ENCODE measurements at places on chromosomes 2 and 18.
A peak's percentile ranks its signal among the peaks of the same experiment; 100 is the strongest.

- peak; percentile 67 for DNase-seq
These were observed 237.6 kb downstream of the PRKCE start for GRCh38 chr2:45889053-45889452.

DNA sequence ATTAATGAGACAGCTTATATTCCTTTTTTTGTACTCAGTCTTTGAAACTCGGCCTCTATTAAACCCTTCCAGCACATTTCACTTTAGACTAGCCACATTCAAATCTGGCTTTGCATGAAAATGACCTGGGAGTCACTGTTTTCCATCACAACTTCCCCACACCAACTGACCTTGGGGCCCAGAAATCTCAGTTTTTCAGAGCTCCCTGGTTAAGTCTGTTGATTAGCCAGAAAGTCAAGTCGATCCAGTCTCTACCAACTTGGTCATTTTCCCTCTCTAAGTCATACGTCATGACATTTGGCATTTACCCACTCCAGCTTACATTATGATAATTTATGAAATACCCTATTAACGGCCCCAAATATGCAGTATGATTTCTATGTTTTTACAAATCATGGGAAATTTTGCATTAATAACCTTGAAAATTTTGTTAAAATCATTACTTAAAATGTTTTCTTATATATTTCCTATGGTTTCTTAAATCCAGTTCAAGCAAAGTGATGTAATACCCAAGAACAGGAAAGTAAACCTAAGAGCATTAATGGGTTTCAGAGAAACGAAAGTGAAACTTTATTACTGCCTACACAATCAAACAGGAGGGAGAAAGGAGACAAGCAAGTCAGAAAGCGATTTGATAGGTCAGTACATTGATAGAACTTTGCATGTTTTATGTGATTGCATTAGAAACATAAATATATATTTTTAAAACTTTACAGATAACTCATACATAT lies 77.1 kb downstream of the SPATS2L start:
- DNase-seq: no peak

DNA sequence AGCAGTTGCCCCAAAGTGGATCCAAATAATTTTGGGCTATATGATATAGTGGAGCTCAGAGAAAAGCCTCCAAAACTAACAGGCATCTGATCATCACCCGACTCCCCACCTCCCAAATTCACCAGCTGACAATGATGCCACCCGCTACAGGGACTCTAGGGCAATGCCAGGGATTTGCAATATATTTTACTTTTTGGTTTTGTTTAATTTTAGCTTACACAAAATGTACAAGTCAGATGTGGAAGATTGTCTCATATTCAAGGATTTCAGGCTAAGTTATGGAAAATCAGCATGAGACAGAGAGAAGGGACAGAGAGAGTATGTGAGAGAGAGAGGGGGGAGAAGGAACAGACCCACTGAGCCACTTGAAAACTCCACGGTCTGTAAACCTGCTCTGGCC lies 187.4 kb downstream of the TMEM247 start:
- DNase-seq: no peak

GRCh38 chr2:232137356-232138147 lies 176.0 kb downstream of the DIS3L2 start:
- no peak for DNase-seq

DNA sequence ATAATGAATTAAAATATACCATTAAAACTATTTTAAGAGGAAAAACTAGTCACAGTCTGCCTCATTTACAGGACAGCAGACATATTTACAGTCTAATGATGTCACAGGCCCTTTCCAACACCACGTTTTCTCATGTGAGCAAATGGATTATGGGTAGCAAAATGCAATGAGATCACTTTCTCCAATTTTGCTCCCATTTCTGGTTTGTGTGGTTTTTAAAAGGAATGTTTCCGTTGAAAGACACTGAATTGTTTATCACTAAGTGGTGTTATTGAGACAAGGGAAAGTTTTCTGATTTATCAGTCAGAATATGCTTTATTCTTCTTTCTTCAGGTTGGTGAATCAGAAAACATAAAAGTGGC lies 11.4 kb upstream of the NR4A2 start:
- no peak for DNase-seq

DNA sequence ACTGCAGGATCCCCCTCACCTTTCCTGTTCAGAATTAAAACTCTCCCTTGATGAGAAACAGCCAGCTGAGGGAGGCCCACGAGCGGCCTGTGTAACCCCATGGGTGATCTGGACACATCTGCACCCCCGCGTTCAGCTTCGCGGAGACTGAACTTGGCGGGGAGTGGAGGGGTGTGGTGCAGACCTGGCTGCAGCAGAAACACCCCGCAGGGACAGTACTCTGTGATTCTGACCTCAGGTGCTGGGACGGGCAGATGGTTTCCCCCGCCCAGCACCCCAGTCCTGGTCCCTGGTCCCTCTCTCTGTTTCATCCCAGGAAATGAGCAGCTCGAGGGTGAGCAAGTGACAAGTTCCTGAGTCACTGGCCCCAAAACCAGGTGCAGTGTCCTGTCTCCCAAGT lies 41.2 kb downstream of the GBX2 start:
- DNase-seq: no peak

GRCh38 chr18:34223893-34224422 lies 755 bp downstream of the NOL4 start:
- no peak for DNase-seq

DNA sequence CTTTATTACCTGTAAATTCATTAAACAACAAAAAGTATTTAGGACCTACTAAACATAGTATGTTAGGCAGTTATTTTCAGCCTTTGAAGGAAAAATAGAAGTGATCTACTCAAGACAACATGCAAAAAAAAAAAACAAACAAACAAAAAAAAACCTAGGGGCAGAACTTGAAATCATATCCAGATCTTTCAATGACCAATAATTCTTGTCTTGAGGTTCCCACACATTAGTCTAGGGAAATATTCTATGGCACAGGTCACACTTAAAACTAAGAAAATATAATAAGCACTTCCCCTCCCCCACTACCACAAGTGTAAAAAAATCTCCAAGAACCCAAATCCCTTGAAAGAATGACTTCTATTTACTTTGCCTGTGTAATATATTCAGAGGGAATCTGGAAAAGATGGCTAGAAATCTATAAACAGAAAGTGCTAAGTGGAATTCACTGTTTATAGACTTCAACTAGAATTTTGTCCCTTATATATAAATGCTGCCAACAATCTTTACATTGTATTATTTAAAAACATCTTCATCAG lies 3.5 kb downstream of the PELI1 start:
- no peak for DNase-seq

DNA sequence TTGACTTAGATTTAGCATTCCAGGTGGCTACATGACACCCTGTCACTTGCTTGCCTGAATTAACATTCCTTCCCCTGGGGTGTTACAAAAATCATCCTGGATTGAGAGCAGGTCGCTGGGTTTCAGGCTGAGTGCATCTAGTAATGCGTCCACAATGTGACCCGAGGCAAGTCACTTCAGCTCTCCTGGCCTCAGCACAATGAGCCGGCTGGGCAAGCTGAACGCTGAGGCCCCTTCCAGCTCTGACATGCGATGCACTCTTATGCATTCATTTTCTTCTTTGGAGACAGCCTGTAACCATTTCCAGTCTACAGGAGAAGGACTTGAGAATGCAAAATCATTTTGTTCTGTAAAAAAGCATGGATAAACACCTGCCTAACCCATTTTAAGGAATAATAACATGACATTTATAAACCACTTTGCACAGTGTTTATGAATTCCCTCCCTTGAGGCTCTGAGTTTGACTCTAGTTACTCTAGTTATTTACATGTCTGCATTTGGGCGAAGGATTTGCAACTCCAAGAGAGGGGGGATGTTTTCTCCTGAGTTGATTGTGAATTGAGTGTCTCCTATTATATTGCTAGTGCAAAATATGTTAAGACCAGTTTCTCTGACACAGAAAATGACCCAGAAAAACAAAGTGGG lies 63.0 kb upstream of the CPO start:
- no peak for DNase-seq

GRCh38 chr2:63698786-63699548 lies 110.2 kb downstream of the MDH1 start:
- DNase-seq: peak; percentile 61

GRCh38 chr2:235845245-235845644 lies 322.9 kb downstream of the GBX2 start:
- no peak for DNase-seq

DNA sequence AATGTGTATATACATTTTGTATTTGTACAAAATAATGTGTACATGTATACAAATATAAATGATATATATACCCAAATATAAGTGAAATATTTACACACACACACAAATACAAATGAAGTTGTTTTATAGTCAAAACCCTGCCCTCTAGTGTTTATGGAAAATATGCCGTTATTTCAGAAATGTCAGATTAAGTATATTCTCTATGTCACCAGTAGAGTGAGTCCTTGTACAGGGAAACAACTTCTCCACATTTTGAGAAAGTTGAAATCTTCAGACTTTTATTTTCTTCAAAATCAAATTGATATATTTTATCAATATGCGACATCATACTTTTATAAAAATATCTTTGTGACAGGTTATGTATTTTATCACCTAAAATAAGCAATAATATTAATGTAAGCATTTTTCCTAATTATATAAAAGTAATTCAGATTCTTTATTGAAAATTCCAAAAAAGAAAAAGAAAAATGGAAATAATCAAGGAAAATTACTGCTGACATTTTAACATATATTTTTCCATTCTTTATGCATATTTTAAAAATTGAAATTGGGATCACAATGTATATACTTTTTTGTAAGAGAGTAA lies 22.4 kb downstream of the ARL6IP6 start:
- peak; percentile 63 for DNase-seq

DNA sequence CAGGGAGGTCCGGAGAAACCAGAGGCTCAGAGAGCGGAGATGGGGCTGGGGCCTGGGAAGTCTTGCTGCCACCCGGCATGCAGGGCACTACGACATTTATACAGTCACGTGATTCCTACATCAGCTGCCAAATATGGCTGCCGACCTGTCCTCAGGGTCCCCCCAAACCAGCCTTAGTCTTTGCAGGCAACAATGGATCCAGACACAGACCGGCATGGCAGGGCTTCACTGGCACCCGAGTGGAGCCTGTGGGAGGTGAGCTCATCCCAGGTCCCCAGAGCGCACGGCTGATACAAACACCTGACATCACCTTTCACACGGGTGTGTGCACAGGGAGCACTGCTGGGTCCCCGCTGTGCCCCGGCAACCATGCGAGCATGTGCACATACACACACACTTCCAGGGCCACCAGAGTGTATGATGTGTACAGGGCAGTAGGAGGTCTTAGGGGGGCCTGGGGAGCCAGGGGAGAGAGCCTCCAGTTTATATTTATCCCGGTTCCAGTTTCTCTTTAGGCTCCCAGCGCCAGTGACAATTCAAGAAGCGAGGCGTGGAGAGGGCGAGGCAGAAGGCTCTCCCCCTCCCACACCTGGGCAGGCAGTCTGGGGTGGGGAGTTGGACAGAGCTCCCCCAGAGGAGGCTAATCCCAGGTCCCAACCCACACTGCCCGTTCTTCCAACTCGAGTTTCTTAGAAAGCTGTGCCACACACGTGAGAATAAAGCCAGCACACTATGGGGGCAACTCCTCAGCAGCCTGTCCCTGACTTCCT lies 2.7 kb downstream of the SEMA4C start:
- DNase-seq: no peak

DNA sequence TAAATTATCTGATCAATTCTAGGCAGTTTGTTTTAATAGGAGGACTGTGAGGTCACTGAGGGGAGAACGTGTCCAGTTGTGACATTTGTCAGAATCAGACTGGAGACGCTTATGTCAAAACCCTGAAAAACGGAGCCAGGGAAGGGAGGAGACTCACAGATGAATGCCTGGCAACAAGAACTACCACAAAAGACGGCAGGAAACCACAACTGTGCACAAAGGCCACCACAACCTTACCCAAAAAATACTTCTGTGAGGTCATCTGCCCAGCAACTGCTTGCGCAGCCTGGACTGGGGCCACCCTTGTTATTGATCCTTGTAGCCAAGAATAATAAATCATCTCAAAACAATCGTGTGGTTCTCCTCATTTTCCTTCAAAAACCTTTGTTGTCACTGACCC lies 173.0 kb upstream of the ALKAL2 start:
- no peak for DNase-seq

- DNase-seq: no peak
These were observed 25.7 kb downstream of the TGOLN2 start for GRCh38 chr2:85302121-85302520.

GRCh38 chr2:10255189-10256030 lies 47.3 kb upstream of the HPCAL1 start:
- no peak for DNase-seq

GRCh38 chr18:47826157-47827074 lies 104.0 kb downstream of the SMAD2 start:
- no peak for DNase-seq

DNA sequence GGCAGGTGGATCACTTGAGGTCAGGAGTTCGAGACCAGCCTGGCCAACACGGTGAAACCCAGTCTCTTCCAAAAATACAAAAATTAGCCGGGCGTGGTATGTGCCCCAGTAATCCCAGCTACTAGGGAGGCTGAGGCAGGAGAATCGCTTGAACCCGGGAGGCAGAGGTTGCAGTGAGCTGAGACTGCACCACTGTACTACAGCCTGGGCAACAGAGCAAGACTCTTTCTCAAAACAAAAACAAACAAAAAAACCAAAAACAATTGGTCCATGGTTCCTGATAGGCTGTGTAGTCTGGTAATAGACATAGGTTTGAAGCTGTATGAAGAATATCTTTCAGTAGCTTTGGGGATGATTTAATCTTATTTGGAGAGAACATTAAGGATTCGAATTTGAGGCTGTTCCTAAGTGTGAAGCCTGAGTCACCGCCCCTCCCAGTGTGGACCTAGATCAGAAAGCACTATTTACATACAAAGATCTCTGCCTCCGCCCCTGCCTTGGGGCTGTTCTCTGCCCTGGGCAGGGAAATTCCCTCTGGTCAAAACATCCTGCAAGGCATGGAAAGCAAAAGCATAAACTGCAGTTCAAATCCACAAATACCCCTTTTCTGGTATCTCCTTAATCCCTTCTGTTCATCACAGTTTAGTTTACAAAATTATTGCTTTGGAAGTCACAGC lies 52.8 kb upstream of the PMAIP1 start:
- DNase-seq: no peak

GRCh38 chr2:171529914-171530313 lies 7.6 kb downstream of the CYBRD1 start:
- DNase-seq: no peak

Data from COR-L47 (cell line).